ENCODE measurements at places on chromosomes 2 and 18.

DNA sequence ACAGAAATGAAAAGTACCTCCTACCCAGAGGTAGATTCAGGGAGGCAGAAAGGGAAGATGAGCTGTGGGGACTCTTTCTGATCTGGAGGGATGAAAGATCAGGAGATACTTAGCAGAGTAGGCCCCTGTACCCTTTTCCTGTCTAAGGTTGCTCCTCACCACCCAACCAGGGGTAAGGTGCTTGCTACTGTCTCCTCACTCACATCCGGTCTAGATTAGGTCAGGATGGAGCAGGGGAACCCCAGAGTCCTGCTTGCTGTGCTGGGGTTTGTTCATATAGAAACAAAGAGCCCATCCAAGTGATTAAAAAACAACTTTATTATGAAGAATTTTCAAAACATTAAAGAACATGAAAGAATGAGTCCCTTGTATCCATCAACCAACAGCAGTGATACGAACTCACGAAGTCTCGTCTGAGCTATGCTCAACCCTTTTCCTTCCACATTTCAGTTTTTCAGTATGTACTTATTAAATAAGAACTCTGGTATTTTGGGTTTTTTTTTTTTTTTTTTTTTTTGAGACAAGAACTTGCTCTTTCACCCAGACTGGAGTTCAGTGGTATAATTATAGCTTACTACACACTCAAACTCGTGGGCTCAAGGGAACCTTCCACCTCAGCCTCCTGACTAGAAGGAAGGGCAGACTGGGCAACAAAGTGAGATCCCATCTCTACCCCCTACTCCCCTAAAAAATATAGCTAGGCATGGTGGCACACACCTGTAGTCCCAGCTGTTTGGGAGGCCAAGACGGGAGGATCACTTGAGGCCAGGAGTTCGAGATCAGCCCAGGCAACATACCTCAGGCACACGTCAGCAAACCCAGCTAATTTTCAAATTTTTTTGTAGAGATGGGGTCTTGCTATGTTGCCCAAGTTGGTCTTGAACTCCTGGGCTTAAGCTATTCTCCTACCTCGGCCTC is 28.5 kb upstream of the MCFD2 start:
- DNase-seq = peak; percentile 91

DNA sequence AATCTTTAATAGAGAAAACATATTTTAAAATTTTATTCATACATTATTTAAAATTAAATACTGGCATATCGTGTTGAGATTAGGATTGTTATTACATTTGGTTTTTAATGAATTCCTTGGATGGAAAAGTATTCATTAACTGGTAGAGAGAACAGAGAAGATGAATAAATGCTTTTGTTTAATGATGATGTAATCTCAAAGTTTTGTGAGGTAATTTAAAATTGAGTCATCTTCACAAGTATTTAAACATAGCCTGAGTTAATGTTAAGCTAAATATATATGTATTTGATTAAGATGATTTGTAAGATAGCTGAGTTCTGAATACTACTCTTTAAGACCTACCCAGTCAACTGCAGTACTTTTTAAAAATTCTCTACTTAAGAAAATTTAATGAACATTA is 713.4 kb upstream of the VRK2 start:
- no peak for DNase-seq

GRCh38 chr18:34704074-34704473 is 6.0 kb upstream of the DTNA start:
- no peak for DNase-seq

- no peak for DNase-seq
These were observed 123.3 kb upstream of the SIX2 start for GRCh38 chr2:45132551-45132950.

DNA sequence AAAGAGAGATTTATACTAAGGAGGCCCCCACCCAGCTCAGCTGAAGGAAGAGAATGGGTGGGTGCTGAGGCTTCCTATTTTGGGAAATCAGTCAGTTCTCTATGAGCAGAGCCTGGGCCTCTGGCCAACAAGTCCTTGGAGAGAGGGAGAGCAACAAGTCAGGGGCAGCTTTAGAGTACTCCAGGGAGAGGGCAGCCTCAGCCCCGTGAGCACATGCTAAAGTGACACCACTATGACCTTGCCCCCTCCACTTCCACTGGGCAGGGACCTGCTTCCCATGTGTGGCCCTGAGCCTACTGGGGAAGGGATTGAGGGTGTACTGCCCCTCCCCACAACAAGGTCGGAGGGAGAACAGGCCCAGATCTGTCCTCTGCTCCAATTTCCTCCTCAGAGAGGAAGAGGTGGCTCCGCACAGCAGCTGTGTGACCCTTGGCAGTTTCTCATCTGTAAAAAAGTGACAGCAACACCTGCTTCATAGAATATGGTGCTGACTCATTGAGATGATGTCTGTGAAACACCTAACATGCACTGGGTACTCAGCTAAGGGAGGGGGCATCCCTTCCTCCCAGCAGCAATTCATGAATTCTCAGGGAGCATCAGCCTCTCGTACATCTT is 72.9 kb downstream of the CLHC1 start:
- no peak for DNase-seq

GRCh38 chr2:186991766-186992417 is 142.9 kb upstream of the ZSWIM2 start:
- no peak for DNase-seq

DNA sequence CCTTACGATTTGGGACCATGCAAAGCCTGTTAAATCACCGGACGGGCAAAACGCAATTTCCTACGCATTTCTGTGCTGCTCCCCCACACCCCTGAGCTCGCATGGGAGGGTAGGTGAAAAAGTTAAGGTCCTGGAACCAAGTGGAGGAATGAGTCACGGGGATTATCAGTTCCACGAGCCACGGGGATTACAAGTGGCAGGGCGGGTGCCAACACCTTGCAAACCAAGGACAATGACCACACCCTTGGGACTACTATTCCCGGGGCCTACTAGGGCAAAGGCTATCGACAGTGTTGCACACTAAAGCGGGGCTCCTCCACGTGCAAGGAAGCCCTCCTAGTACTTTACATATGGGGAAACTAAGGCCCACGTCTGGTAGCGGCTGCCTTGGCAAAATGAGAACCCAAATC is 447 bp downstream of the RETSAT start:
- peak; percentile 13 for DNase-seq

GRCh38 chr2:15633043-15633970 is 41.6 kb downstream of the DDX1 start:
- no peak for DNase-seq

GRCh38 chr2:139721411-139721995 is 941.3 kb upstream of the NXPH2 start:
- DNase-seq = no peak

- DNase-seq = no peak
These were observed 24.2 kb upstream of the ARL5A start for GRCh38 chr2:151852260-151853069.

GRCh38 chr2:111678161-111678560 is 205.8 kb downstream of the ANAPC1 start:
- DNase-seq = no peak

DNA sequence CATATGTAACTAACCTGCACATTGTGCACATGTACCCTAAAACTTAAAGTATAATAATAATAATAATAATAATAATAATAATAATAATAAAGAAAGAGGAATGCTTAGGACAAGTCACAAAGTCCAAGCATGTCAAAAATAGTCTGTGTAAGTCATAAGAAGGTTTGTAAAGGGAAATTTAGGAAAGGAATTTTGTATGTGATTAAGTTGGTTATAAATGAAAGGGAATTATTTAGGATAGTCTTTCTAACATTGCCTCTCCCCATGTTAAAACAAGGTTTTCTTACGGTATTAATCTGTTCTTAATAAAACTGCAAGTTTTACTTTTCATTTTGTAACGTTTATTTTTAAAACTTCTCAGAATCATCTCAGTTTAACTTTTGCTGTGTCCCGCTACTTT is 62.8 kb downstream of the SESTD1 start:
- no peak for DNase-seq

GRCh38 chr18:67845035-67845434 is 328.5 kb upstream of the DSEL start:
- no peak for DNase-seq

GRCh38 chr2:39218391-39218790 is 25.4 kb downstream of the CDKL4 start:
- DNase-seq = peak; percentile 46

DNA sequence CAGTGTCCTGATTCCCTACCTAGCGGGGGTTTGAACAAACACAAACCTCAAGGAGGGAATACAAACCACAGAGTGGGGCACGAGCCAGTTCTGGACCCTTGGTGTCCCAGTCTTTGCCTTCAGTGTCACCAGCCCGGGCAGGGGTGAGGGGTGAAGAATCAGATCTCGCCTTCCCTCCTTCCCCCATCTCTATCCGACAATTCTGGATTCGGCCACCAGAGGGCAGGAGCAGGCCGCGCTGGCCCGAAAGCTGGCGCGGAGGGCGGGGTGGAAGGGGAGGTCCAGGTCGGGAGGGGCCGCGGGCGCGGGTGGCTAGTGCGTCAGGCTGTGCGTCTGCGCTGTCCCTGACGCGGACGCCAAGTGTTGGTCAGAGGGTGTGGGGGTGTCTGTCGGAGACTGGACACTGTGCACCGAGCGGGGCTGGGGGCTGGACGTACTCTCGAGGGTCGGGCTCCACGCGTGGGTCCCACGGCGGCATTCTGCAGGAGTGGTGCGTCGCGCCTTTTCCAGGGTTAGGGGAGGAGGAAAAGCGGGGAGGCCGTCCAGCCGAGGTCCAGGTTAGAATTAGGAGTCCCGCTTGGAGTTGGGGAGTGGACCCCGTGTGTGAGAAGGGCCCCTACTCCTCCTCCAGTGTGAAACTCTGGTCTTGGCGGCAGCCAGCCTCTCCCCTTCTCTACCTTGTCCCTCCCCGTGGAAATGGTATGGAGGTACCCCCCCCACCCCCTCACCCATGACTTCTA is 2.9 kb upstream of the CRYBA2 start:
- peak; percentile 90 for DNase-seq

DNA sequence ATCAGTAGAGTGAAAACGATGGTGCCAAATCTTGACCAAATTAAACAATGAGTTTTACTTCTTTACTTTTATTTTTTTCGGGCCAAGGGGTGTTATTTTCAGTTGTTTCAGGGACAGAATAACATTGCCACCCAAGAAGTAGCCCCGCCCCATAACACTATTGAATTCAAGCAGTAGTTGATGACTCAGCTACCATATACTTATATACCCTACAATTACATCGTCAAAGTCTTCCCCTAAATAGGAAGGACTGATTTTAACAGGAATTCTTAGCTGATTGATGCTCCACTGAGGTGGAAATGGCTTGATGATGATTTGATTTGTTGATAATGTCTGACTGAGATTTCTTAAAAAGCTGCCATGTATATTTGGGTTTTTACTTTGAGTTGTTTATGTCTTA is 24.7 kb downstream of the LYPD6B start:
- DNase-seq = no peak

GRCh38 chr2:9831670-9832069 is 11.6 kb upstream of the TAF1B start:
- DNase-seq = no peak

- DNase-seq = no peak
These were observed 72.8 kb downstream of the MEIS1 start for GRCh38 chr2:66507673-66508201.

DNA sequence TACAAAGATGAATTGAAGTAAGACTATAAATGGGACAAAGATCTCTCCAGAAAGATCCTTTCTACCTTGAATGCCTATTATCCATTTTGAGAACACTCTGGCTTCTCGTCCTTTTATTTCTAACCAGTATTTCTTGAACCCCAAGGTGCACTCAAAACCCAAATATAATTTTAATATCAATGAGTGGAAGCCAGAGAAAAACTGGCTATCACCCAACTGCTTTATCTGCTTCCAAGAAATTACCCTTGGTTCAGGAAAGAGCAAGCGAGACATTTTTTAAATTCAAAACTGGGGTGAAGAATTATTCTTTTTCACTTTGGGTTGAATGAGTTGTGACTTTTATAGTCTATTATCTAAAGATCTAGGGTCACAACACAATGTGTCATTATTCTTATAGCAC is 221.3 kb downstream of the PTH2R start:
- DNase-seq = no peak
